ENCODE measurements at places on chromosomes 16 and 17.

GRCh38 chr16:85782451-85782850, 16.9 kb downstream of the EMC8 start:
- DNase-seq = no peak

DNA sequence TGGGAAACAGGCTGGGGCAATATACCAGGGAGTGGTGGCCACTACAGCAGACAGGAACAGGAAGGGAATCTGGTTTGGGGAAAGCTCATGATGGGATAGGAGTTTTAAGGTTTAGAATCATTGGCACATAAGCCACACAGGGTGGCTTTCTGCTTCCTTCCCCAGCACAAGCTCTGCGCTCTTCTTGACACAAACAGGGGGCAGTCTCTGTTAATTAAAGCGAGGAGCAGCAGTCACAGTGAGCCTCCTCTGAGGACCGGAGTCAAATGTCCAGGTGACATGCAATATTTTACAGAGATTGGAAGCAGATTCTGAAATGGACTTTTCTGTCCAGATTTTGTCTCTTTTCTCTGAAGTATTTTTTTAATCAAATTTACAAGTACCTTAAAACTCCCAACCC, 2.8 kb upstream of the SHISA9 start:
- DNase-seq = no peak

DNA sequence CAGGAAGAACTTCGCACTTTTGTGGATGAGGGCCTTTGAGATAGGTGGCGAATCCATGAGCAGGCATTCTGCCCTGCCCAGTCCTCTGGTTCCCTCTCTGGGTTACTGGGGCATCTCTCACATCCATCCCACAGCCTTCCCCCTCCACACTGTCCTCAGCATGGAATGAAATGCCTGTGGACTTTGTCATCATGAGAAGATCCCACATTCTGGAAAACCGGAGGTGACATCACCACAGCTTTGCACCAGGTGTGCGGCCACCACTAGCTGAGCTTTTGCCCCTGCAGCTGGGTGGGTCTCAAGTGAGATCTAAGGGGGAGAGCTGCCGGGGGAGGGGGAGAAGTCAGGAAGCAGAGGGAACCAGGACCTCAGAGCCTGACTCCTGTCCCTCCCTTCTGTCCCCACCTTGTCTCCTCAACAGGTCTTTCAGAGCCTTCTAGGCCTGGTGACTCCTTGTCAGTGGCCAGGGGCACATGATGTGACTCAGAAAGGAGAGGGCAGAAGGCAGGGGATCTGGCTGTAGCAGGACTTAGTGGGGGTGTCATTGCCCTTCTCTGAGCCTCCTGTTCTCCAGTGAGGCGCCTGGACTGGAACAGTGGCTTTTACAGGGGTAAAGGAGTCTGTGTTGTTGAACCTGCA, 40.0 kb upstream of the DLX4 start:
- DNase-seq = no peak

GRCh38 chr16:50354629-50355456, 13.9 kb downstream of the BRD7 start:
- no peak for DNase-seq

- no peak for DNase-seq
These were observed 1.7 kb downstream of the MAP3K3 start for GRCh38 chr17:63623786-63624530.

DNA sequence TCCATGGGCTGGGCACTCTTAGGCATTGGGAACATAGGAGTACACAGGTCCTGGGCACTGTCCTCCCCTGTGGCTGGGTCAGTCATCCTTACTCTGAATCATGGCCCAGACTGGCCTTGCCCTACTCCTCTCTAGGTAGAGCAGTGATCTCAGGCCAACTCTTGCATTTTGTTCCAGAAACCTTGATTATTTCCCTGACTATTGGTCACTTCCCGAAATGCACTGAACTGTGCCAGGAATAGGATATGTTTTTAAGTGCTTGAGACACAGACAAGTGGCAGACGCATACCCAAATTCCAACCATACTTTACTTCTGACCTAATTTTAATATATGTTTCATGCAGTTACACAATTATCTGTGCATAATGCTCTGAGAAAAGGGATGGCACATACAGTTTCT, 10.3 kb downstream of the KRABD2 start:
- DNase-seq = no peak

DNA sequence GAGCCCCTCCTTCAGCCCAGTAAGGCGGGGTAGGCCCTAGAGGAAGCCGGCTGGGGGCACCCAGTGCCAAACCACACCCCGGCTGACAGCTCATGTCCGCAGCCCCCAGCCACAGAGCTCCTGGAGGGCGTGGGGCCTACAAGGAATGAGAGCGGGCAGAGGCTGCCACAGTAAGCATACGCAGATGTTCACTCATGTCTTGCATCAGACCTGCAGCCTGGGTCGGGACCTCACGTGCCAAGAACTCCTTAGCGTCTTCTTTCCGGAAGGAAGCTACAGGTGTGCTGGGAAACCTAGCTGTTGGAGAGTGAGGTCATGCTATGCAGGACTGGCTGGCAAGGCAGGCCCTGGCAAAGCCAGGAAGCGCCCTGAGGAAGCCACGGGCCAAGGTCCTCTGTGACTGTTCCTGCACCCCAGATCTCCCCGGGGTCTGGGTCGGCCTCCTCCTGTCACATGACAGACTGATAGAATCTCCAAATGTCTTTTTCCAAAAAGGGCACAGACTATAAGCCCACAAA, 1.6 kb downstream of the ZNF598 start:
- DNase-seq = no peak

- DNase-seq = no peak
These were observed 53.0 kb downstream of the GPRC5B start for GRCh38 chr16:19831678-19832077.

DNA sequence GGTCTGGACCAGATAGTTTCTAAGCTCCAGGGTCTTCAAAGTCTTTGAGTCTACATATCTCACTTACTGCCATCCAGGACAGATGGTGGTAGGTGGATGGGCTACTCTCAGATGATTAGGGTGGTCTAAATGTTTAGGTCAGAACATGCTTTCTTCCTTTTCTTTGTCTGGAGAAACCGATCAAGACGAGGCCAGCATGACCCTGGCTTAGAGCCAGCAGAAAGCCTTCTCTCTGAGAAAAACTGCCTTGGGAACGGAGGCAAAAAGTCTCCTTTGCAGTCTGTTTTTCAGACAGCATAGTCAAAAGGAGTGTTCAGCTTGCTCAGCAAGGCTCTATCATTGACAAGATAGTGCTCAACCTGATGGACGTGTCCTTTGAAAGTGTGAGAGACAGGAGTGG, 48.8 kb downstream of the SPACA3 start:
- no peak for DNase-seq

DNA sequence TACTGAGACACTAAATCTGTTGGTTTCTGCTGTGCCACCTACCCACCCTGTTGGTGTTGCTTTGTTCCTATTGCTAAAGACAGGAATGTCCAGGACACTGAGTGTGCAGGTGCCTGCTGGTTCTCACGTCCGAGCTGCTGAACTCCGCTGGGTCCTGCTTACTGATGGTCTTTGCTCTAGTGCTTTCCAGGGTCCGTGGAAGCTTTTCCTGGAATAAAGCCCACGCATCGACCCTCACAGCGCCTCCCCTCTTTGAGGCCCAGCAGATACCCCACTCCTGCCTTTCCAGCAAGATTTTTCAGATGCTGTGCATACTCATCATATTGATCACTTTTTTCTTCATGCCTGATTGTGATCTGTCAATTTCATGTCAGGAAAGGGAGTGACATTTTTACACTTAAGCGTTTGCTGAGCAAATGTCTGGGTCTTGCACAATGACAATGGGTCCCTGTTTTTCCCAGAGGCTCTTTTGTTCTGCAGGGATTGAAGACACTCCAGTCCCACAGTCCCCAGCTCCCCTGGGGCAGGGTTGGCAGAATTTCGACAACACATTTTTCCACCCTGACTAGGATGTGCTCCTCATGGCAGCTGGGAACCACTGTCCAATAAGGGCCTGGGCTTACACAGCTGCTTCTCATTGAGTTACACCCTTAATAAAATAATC, 14.6 kb downstream of the STH start:
- DNase-seq = no peak

DNA sequence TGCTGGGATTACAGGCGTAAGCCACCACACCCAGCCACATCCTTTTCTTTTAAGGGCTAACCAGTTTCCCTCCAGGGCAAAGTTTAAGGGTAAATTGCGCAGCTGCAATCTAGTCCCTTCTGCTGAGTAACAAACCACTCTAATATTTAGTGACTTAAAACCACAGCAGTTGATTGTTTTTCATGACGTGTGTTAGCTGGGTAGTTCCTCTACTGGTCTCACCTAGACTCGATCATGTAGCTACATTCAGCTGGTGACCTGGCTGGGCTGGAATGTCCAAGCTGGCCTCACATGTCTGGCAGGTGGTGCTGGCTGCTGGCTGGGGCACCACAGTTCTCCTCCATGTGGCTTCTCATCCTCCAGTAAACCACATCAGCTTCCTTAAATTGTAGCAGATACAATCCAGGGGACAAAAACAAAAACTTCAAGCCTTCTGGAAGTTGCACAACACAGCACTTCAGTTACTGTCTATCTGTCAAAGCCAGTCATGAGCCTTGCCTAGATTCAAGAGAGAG, 75.5 kb downstream of the GPRC5B start:
- no peak for DNase-seq

DNA sequence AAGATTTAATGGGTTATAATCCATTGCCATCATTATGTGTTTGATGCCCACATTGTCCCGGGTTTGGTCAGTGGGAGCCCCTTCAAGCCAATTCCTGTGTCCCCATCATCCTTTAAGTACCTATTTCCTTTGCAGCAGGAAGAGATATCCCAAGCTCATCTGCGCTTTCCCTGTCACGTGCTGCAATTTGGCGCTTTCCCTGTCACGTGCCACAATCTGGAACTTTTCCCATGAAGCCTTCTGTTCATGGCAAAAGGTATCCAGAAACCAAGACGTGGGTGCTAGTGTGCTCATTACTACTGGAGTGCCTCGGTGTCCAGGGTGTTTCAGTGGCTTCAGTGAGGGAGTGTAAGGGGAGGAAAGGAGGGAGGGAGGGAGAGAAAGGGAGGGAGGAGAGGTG, 168.5 kb downstream of the NPIPB11 start:
- no peak for DNase-seq

GRCh38 chr16:2208308-2208707, 2.4 kb downstream of the BRICD5 start:
- DNase-seq = no peak

DNA sequence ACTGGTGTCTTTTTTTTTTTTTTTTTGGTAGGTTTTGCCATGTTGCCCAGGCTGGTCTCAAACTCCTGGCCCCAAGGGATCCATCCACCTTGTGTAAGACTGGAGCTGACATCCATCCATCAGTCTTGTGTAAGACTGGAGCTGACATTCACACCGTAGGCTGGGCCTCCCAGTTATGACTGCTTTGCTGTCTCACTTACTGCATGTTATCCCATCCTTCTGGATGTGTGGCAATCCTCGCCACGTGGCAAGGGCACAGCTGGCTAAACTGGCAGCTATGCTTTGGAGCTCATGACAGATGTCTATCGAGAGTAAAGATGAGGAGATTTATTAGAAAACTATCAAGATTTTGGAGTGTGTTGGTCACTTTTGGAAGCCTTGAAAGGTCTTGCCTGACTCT, 115.1 kb downstream of the ABCA8 start:
- DNase-seq = no peak

DNA sequence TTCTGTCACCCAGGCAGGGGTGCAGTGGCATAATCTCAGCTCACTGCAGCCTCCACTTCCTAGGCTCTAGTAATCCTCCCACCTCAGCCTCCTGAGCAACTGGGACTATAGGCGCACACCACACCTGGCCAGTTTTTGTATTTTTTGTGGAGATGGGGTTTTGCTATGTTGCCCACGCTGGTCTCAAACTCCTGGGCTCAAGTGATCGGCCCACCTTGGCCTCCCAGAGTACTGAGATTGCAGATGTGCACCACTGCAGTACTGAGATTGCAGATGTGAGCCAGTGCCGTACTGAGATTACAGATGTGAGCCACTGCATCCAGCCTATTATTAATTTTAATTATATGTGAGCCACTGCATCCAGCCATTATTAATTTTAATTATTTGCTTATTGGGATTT, 13.8 kb downstream of the CRK start:
- no peak for DNase-seq

DNA sequence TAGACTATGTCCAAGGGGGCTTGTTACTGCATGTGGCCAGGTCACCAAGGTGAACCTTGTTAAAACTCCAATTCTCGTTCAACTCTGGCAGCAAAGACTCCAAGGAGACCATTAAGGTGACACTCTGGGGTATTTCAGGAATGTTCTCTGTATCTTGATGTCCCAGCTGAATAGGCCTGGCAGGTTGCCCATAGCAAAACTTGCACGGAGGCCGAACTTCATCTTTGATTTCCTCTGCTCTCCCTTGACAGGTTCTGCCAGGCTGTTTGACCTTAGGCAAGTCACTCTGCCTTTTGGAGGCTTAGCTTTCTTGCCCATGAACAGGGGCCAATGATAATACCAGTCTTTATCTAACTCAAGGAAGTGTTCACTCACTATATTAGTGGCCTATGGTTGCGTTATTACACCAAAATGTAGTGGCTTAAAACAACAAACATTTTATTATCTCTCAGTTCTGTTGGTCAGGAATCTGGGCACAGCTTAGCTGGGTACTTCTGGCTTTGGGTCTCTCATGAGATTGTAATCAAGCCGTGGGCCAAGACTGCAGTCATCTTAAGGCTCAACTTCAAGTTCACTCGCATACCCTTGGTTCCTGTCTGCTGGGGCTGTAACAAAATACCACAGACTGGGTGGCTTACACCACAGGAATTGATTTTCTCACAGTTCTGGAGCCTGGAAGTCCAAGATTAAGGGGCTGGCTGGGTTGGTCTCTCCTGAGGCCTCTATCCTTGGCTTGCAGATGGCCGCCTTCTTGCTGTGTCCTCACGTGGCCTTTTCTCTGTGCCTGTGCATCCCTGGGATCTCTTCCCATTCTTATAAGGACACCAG, 168.5 kb downstream of the UTP18 start:
- no peak for DNase-seq

DNA sequence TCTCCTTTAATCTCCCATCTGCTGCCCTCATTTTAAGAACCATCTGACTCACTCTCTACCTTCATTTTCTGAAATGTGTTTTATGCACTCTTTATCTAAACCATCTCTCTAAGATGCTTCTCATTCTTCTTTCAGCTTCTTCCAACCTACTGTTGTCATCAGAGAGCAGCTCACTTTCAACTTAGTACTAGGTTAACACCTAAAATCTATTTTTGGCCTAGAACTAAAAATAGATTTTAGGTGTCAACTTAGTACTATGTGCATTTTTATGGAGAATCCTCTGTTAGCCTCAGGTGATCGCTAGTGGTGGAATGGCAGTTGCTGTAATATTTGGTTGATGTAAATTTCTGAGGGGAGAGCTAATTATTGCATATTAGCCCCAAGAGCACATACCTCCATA, 277.1 kb downstream of the KCNJ2 start:
- no peak for DNase-seq

DNA sequence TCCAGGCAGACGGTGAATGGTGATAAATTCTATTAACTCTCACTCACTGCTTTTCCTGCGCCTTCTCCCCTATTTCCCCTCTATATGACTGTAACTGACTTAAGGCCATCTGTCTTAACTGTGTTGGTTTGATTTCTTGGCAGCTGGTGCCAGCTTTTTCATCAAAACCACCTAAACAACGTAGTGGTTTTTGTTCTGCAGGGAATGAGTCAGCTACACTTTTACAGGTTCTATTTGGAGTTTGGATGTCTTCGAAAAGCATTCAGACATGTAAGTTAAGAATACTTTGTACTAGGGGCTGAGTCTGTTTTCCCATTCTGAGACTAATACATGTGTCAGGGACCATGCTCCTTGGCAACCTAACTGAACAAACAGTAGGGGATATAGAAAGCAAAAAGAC, 8.5 kb downstream of the REXO5 start:
- DNase-seq = no peak

All from sciatic nerve (tissue), 2 donors.